ENCODE measurements at places on chromosomes 2 and 18.

DNA sequence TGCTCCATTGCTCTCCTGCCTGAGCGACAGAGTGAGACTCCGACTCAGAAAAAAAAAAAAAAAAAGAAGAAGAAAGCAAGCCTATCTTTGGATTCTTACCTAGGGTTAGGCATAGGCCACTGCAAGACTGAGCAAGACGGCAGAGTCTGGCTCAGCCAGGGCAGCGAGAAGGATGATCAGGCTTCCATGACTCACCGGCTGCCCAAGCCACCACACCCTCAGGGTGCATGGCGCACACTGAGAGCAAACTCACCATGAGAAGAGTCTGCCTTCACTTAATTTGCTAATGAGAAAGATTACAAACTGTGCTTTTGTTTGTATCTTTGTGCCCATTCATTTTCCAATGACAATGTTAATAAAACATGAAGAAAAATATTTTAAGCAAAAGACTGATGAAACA is 8.2 kb downstream of the FAM110C start:
- no peak for DNase-seq

DNA sequence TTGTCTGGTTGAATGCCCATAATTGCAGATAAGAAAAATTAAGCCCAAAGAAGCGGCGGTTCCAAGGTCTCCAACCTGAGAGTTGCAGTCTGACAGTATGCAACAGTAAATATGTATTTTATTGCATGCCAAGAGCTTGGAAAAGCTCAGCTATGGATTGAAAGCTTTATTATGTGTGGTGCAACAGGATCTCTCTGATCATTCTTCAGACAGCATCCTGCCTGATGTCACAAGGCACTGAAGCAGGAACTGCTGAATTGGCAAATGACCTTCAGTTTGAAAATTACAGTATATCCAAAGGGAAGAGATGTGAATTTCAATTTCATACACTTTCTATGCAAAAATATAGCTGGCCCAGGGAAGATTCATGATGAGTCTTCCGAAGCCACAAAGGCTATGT is 42.5 kb downstream of the DOCK10 start:
- DNase-seq = no peak

DNA sequence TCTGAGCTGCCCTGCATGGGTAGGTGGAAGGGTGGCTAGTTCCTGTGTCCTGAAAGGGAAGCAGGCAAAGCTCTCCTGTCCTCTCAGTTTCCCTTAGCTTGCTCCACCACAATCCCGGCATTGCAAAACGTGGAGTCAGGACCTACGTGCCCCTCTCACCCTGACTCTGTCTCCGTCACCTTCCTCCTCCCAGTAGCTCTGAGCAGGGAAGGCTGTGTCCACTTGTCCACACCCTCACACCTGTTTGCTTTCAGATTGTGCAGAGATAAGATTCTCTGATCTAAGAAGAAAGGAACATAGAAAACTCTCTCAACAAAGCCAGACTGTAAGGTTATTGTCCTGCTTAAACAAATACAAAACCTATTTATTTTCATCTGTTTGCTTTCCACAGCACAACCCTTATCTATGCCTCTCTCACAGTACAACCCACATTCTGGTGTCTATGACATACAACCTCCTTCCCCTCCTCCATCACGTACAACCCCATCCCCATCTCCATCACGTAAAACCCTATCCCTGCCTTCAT is 79.0 kb downstream of the ALPK2 start:
- DNase-seq = no peak

- DNase-seq = no peak
Measured at GRCh38 chr2:10157293-10157692, 34.8 kb downstream of the RRM2 start.
